ENCODE measurements at places on chromosomes 4 and X.

GRCh38 chr4:37320513-37321235, 76.1 kb downstream of the NWD2 start:
- no peak for DNase-seq

DNA sequence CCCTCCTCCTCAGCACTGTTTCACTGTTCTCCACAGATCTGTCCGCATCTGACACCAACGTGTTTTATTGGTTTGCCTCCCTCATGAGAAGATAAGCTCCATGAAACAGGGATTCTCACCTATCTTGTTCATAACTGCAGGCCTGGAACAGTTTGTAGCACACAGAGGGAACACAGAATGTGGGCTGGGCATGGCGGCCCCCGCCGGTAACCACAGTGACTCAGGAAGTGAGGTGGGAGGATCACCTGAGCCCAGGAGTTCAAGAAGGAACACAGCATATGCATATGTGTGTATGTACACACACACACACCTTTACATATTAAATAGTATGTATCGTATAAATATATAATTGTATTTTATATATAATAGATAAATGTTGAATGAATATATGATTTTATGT, 168.6 kb downstream of the AFAP1 start:
- no peak for DNase-seq

GRCh38 chr4:76232681-76233080, 18.8 kb upstream of the FAM47E start:
- no peak for DNase-seq

DNA sequence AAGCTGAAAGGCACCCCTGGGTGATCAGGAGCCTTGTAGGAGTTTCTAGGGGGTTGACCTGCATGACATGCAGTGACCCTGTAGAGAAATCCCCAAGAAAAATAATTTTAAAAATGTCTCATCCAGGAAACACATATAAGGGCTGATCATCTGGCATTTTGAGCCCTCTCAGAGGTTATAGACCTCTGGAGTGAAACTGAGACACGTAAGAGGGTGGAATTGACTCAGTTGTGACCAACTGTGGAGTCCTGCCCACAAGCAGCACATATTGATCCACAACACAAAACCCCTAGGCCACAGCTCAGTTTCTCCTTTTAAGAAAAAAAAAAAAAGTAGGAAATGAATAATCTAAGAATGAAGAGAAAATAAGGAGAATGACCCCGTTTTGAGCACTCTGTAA, 32.5 kb upstream of the MTMR8 start:
- DNase-seq: no peak

DNA sequence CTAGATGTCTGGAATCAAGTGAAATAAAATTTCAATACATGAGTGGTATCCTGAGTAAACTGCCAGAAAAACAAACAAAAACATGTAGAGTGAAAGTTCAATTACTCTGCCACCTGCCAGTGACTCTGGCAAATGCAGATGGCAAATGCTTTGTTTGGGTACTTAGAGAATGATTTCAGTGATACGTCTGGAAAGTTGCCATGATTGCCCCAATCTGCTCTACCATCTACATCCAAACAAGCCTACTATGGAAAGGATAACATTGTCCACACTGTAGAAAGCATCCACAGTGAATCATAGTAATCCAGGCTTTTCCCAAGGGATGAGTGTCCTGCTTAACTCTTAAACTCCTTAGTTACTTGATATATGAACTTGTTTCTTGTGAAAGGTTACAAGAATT, 3.4 kb downstream of the SPATA4 start:
- peak; percentile 43 for DNase-seq

- DNase-seq: no peak
Observed at GRCh38 chr4:81504112-81505003, 32.7 kb upstream of the RASGEF1B start.

DNA sequence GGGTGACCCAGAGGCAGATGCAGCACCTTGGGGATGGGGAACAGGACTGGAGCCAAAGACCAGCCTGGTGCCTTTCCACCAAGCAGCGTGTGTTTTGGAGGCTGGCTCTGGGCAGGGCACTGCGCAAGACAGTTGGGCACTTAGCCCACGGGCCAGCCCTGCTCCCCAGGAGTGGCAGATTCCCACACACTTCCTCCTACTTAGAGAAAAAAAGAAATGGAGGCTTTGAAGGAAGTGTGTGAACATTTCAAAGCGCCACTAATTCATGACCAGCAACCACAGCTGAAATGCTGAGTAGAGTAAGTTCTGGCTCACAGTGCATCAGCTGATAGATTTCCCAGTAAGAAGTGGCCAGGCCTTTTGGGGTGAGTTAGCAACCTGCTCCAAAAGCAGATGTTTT, 54.9 kb upstream of the LGI2 start:
- no peak for DNase-seq

DNA sequence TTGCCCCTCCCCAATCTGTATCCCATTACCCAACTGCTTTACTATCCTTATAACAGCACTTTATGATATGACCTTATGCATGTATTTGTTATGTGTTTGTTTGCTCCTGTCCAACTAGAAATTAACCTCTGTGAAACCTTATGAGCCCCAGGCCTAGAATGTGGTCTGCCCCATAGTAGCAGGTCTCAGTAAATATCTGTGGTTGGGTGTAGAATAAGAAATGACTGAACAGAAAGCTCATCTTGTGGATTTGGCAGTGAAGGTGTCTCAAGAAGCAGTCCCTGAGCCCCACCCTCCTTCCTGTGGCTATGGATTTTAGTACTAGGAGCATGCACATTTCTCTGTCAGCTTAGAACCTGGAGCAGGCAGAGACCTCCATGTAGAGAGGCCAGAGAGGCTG, 229.0 kb upstream of the LCORL start:
- no peak for DNase-seq

DNA sequence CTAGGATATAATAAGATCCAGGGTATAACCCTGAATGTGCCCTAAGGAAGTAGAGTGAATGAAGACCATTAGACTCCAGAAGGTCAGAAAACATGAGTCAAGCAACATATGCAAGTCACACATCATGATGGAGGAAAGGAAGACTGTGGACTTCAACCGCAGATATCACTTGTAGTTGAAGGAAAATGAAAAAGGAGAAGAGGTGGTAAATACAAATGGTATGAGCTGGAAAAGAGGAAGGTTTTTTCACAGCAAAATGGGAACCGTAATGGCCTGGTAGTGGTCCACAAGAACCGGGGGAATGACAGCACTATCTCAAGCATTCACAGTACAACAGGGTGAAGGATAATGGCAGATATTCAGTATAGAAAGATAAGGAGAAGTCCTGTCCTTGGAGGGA, 5.2 kb upstream of the SCFD2 start:
- DNase-seq: no peak

DNA sequence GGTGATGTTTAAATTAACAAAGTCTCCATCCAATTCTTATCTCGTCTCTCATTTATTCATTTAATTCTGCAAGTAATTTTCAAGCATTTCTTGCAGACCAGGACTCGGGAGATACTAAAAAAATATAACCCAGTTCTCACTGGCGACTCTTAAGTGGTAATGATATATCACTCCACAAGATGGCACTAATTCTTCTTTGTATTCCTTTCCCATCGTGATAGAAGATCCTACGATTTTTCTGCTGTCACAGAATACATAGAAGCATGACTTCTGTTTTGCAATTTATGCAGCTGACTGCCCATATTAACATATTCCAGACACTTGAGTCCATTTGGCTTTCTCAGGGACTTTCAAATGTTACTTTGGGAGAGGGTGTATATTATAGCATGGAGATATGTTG, 64.0 kb upstream of the FGF13 start:
- peak; percentile 48 for DNase-seq

DNA sequence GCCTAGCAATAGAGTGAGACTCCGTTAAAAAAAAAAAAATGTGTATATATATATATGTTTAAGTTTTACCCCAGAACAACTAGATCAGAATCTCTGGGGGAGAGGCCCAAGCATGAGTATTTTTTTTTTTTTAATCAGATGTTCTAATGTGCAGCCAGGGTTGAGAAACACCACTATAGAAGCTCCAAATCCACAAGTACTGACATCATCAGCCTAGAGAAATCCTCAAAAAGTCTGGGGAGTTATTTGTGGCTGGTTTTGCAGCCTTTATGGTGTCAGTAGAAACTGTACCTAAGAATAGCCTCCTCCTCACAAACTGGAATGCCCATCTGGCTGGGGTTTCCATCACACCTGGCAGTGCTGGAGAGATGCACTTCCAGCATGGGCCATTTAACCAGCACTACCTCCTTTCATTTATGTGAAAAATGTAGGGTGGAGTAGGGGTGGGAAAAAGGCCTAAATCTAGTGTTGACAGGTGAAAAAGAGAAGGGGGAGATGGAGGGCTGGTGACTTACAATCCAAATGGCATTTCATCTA, 93.5 kb downstream of the CBLL2 start:
- peak; percentile 34 for DNase-seq

DNA sequence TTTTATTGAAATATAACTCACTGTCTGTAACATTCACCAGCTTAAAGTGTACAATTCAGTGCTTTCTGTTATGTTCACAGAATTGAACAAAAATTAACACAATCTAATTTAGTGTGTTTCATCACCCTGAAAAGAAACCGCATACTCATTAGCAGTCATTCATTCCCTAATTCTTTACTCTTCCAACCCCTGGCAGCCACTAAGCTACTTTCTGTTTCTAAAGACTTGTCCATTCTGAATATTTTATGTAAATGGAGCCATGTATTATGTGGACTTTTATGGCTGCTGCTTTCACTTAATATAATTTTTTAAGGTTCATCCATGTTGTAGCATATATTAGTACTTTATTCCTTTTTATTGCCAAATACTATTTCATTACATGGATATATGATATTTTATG, 94.7 kb upstream of the ATP8A1 start:
- no peak for DNase-seq

- DNase-seq: no peak
Observed at GRCh38 chr4:146699910-146700309, 61.2 kb downstream of the POU4F2 start.

DNA sequence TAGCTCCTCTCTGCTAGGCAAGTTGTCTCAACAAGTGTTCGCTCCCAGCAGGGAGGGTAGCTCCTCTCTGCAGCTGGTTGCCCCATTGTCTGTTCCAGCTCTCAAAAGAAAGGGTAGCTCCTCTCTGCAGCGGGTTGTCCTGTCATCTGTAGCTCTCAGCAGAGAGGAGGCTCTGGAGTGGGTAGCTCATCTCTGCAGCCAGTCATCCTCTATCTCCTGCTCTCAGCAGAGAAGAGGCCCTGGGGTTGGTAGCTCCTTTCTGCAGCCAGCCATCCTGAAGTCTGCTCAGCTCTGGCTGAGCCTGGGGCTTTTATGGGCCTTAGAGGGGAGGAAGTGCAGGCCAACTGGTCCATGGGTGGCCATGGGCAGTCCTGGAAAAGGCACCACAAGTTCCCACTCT, 342.7 kb downstream of the PTTG2 start:
- DNase-seq: no peak

DNA sequence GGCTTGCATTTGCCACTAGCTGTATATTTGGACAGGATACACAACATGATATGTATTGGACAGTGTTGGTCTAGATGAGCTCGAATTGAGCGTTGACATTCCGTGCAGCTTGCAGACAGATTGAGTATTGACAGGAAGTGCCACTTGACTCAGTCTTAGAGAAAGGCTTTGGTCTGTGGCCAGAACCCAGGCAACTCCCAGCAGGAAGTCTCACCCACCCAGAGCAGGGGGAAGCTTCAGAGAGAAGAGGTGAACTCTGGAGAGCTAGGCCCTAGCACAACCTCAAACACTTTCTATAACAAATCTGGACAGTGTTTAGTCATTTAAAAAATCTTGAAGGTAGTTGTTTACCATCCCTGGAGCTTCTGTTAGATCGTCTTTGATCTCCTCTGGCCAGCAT, 280.5 kb downstream of the FBXW7 start:
- peak; percentile 30 for DNase-seq

DNA sequence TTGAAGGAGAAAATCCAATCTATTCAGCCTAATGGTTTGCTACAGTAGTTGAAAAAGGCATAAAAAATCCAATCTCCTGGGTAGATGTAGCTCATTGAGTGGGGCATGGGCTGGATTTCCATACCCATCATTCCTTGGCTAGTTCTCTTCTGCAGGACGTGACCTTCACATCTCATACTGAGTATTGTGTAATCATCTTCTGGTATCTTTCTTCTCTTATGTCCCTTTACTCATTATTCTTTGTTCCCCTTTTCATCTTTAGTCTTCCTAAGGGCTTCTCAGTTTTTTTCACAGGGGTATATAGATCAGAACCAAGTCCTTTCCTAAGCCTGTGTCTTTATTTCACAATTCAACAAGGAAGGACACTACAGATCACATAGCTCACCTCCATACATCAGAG, 727.6 kb upstream of the MAGEB2 start:
- no peak for DNase-seq

- DNase-seq: peak; percentile 70
Observed at GRCh38 chr4:15714646-15715435, 12.0 kb downstream of the BST1 start.

GRCh38 chr4:153781717-153782416, 7.0 kb downstream of the SFRP2 start:
- DNase-seq: peak; percentile 80

GRCh38 chr4:105934386-105934785, 39.1 kb downstream of the NPNT start:
- no peak for DNase-seq

DNA sequence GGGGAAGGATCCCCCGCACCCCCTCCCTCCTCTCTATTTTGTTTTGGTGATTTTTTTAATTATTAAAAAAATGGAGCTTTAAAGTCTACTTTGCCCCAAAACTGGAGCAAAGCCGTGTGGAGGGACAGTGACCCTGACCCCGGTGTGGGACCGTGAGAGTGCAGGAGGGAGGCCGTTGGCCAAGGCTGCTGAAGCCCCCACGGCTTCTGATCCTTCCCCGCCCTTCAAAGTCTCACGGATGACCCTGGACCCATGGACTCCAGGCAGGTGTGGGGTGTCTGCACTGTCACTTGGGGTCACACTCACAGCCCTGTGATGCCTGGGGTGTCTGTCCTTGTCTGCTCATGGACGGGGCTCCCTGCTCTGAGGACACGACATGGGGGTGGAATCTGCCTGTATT, 133.3 kb downstream of the CPZ start:
- no peak for DNase-seq

DNA sequence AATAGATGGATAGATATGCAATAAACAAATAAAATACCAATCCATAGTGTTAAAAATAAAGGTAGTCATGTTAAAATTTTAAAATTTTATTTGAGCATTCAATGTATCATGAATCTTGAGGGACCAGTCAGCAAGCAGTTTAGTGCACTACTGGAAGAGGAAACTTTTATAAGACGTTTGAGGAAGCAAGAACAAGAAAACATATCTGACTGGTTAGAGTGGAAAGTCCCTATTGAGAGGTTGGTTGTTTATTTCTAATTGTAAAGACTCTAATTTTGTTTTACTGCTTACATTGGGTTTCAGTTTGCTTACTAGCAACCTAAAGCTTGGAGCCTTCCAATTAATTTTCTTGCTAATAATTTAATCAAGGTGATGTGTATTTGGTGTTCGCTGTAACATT, 786.2 kb downstream of the RAB28 start:
- DNase-seq: no peak

DNA sequence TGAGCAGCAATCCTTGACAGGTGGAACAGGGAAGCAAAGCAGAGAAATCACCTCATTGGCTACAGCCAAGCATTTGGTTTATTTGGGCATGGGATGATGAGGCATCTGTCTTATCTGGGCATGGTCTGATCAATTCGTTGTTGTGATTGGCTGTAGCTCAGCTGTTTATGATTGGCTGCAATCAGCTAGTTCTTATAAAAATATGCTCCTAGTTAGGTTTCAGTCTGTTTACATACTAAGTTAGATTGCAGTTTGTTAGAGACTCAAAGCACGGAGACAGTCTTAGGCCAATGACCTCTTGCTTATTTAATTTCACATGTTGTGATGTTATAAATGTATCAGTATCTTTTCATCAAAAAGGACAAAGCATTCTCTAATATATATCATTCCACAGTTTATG, 312.0 kb downstream of the PDGFC start:
- no peak for DNase-seq

All from AG10803 (cell line).